Anterior cingulate cortex (tissue), 58 donors: ENCODE measurements at places on chromosomes 7 and 10.

- no peak for DNase-seq
Measured at GRCh38 chr7:157442456-157442855, 105.7 kb downstream of the DNAJB6 start.

- DNase-seq = no peak
Measured at GRCh38 chr7:96649981-96650380, 59.7 kb downstream of the SEM1 start.

GRCh38 chr10:101216207-101217043 lies 12.8 kb downstream of the LBX1 start:
- DNase-seq = no peak

DNA sequence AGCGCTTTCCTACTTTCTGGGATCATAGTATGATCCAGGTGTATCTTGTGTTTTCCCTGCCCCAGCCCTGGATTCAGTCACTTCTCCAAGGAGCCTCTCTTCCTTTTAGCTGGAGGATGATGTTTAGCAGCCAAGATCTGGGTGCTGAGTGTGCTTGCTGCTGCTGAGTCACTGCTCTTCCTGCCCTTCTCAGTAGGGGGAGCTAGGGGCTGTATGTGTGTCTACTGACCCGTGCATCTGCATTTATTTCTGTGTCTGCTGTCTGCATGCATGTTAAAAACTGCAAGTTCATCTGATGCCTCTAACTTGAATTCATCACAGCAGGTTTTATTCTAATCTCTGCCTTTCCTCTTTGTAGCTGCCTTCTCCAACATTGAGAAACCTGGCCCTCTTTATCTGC lies 31.6 kb downstream of the MGMT start:
- no peak for DNase-seq

- no peak for DNase-seq
Measured at GRCh38 chr7:73567846-73568685, 10.3 kb downstream of the TBL2 start.

GRCh38 chr7:99002148-99002826 lies 124.0 kb downstream of the TRRAP start:
- DNase-seq = no peak

- DNase-seq = no peak
Measured at GRCh38 chr10:113557424-113557862, 4.6 kb downstream of the HABP2 start.

GRCh38 chr10:101233863-101234262 lies 4.6 kb upstream of the LBX1 start:
- DNase-seq = no peak

GRCh38 chr7:116150588-116150987 lies 59.8 kb upstream of the TES start:
- no peak for DNase-seq

- no peak for DNase-seq
Measured at GRCh38 chr7:93575555-93576399, 1.3 kb upstream of the CALCR start.

DNA sequence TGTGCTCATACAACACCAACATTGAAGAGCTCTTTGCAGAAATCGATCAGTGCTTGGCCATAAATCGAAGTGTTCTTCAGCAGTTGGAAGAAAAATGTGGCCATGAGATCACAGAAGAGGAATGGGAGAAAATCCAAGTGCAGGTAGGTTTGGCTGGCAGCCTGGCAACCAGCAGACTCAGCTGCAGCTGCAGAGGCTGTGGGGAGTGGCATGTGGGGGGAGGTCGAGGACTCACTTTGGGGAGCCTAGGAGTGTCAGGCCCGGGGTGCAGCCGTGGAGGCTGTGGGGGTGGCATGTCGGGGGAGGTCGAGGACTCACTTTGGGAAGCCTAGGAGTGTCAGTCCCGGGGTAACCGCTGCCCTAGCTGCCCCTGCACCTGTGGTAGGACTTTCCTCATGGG lies 35.1 kb downstream of the RNF32 start:
- DNase-seq = no peak

DNA sequence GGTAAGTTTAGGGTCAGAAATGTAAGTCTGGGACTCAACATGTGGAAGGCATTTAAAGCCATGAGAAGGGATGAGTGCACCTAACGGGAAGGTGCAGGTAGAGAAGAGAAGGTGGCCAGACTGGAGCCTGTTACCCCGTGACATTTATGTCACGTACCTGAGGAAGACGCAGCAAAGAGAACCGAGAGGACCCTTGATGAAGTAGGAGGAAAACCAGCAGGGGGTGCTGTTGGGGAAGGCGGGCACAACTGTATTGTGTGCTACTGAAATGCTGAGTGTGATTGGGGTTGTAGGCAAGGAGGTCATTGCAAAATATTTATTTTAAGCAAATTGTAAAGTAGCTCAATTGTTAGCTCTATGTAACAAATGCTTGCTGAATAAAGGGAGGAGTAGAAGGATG lies 338.2 kb upstream of the PRKCQ start:
- peak; percentile 25 for DNase-seq

- no peak for DNase-seq
Measured at GRCh38 chr7:728602-729001, 1.5 kb upstream of the PRKAR1B start.

- DNase-seq = no peak
Measured at GRCh38 chr10:44703241-44704155, 207.6 kb upstream of the TMEM72 start.

DNA sequence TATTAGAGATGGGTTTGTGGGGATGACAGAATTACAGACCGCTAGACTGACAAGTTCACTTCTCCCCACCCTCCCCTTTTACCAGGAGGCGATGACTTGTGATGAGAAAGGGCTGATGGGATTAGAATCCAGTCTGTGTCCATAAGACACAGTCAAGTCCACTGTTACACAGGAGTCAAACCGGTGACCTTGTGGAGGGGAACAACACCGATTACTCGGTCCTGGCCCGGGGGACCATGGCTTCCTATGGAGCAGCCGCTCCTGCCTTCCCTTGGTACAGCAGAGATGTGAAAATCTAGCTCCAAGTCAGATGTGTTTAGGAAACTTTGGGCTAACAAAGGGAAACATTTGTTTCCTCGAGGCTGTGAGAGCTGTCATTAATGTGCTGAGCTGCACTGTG lies 105.5 kb downstream of the ACTR3B start:
- no peak for DNase-seq

DNA sequence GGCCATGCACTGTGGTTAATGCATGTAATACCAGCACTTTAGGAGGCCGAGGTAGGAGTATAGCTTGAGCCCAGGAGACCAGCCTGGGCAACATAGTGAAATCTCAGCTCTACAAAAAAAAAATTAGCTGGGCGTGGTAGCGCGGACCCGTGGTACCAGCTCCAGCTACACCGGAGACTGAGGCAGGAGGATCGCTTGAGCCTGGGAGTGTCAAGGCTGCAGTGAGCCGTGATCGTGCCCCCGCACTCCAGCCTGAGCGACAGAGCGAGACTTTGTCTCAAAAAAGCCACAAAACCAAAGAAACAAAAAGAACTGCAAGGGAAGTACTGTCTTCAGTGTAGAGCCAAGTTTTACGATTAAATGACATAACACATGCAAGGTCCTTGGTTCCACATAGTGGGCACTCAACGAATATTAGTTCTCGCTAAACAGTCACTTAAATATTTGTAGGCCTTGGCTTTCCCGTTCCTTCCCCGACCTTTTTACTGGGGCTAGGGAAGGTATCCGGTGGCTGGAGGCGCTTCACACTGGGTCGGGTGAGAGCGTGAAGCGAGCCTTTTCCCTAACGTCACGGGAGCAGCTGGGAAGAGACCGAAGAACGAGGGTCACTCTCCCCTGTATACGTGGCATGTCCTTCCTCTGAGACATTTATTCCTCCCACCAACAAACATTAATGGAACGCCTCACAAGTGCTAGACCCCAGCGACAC lies 993 bp upstream of the SND1 start:
- DNase-seq = peak; percentile 47

DNA sequence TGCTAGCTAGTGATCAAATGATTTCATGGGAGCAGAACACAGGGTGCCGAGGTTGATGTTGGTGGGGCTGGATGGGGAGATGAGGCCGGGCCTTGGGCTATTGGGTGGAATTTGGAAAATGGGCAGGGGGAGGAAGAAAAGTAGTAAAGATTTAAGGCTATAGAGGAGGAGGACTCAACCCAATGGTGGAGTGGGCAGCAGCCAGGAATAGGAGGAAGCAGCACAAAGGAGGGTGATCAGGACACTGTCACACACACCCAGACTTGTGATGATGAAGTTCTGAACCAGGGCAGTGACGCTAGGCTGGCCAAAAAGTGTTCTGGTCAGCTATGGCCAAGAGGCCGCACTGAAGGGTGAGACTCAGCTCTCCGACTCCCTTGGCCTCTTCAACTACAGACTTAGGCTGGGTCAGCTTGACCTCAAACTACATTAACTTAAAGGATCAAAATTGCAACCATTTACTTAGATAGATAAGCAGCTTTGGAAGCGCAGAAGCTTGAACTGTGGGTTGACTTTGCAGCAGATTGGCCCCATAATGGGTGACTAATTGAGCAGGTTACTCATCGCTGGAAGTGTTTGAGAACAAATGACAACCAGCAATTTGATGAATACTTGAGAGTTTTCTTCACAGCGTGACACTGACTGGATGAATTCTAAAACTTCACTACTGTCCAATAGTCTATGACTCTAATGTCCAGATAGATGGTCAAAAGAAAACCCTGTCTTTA lies 29.4 kb upstream of the GPR26 start:
- DNase-seq = no peak

DNA sequence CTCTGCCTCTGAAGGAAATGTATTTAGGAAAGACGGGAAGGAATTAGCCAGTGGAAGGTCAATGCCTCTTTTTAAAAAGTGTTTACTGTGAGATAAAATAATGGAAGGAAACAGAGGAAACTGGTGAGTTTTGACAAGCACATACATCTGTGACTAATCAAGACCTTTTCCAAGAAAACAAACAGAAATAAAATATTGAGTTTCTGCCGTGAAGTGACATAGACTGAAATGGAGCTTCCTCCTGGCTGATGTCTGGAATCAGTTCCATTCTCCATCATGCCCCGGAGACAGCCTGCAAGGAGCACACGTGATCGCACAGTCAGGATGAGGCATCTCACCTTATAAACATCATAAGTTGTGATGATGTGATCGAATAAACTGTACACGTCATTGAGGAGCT lies 30.7 kb downstream of the TECTB start:
- DNase-seq = no peak

DNA sequence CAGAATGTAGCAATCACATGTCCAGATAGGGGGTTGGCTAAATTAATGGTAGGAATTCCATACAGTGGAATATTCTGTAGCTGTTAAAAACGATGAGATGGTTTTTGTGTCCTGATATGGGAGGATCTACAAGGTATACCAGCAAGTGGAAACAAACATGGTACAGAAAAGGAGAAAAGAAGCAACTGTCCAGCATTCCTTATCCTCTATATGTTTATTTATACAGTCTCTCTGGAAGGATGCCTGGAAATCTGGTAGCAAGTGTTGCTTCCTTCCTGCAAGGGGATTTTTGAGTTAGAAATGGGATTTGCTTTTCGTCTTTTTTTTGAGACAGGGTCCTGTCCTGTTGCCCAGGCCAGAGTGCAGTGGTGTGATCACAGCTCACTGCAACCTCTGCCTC lies 19.3 kb downstream of the IL15RA start:
- DNase-seq = no peak

GRCh38 chr7:139294951-139295575 lies 46.1 kb upstream of the FMC1 start:
- no peak for DNase-seq

GRCh38 chr10:122062831-122063674 lies 74.1 kb downstream of the TACC2 start:
- no peak for DNase-seq

- DNase-seq = no peak
Measured at GRCh38 chr10:88156341-88156740, 292.9 kb downstream of the PTEN start.

GRCh38 chr7:7789551-7789988 lies 71.2 kb upstream of the RPA3 start:
- no peak for DNase-seq

GRCh38 chr7:139635526-139636302 lies 112.2 kb downstream of the CLEC2L start:
- DNase-seq = no peak

GRCh38 chr7:5217851-5218331 lies 27.9 kb downstream of the WIPI2 start:
- DNase-seq = no peak

DNA sequence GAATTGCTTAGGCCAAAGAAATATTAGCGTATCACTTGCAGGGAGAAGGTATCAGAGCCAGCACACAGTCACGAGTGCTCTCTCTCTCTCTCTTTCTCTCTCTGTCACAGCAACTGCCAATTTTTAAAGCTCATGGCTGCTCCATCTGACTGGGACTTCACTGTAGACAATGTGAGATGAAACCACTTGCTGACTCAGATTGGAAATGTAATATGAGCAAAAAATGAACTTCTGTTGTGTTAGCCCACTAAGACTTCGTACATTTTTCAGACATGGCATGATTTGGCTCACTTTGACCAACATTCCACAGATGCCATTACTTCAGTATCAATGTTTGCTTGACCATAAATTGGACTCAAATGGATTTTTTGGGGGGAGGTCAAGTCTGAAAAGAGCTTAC lies 68.1 kb downstream of the DGKB start:
- no peak for DNase-seq

DNA sequence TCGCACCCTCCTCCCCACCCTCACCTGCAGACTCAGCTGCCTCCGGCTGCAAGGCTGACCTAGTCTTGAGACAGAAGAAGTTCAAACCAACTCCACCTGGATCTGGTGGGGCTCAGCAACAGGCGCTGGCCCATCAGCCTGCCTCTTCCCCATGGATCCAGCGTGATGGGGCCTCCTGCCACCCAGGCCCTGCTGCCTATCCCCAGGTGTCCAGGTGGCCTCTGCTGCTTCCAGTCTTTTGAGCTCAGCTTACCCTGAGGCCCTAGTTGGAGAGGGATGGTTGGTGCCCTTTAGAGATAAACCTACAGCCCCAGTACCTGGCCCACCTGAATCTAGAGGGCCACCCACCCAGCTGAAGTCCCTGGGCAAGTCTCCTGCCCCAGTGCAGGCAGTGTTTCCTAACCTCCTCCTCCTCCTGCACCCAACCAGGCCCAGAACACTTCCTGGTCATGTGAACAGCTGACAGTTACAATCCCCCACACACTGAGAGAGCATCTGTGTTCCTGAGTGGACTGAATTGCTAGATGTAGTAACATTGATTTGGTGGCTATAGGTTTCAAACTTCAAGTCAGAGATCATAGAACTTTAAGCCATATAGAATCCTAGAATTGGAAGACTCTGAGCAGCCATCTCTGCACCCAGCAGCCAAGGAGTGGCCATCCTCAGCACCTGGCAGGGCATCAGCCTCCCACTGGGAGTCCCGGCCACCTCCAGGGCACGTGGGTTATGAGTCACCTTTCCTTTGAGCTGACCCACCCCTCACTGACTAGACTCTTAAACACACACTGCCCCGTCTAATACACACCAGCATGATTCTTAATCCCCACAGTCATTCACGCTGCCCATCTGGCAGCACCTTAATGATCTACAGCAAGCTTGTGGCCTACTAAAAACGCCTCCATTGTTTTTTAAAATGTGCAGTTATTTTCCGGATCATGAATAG lies 51.9 kb downstream of the ALOX5 start:
- DNase-seq = no peak
